Cerebellar nuclear complex (tissue), 1 donor: ENCODE measurements at places on chromosomes 16 and 17.

DNA sequence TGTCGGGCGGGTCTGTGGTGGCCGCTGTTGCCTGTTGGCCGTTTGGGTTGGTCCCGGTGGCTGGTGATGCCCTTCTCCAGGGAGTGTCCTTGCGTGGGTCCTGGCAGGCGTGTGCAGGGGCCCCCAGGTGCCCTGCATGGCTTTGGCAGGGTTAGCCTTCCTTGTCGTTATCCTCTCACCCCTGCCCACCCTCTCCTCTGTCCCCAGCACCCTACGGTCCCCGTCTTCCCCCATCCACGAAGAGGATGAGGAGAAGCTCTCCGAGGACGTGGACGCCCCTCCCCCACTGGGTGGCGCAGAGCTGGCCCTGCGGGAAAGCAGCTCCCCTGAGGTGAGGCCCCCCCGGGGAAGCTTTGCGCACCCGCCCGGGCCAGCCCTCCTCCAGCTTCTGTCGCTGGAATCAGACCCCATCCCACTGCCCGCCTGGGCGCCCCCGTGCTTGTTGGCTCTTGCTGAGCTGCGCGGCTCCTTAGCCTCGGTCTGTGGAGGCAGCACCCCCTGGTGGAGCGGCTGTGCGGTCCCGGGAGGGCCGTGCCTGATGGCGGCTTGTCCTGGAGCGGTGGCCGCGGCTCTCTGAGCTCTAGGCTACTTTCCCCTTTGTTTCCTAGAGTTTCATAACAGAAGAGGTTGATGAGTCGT, 10.6 kb upstream of the NUDT16L1 start:
- no peak for DNase-seq

DNA sequence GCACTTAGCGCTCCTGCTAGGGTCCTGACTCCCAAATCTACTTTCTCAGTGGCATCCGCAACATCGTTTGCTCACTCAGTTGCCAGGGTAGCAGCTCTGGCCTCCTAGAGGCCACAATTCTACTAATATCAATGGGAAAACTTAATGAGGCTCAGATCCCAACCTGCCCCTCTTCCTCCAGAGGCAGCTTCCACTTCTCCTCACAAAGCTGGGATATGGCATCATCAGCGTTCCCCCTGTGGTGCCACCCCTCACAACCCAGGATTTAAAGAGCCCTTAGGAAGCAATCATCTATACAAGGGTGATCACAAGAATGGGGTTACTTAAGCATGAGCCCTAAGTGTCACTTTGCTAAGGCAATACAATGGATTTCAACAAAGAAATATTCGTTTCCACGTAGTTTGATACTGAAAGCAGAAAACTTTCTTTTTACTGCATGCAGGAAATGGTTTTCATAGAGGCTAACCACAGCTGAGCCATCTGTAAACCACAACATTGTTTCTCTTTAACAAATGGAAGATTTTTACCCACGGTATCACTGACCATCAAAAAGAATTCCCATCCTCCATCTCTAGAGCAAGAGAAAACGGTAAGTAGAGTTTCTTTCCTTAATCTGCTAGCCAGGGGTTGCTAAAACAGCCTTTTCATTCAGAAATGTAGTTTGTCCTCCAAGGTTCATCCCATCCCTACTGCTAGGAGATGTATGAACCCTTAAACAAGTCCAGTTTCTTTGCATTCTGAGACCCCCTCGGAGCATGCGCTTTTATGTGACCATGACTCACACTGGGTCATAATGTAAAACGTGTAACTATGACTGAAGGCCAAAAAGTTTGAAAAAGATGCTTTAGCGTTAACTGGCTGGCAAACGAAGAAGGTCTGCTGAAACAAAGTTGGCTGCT, 68.3 kb upstream of the BCAR1 start:
- no peak for DNase-seq

- no peak for DNase-seq
Measured at GRCh38 chr17:82568997-82569393, 49.5 kb downstream of the FOXK2 start.

GRCh38 chr16:30893417-30893743, 497 bp downstream of the BCL7C start:
- DNase-seq = no peak

DNA sequence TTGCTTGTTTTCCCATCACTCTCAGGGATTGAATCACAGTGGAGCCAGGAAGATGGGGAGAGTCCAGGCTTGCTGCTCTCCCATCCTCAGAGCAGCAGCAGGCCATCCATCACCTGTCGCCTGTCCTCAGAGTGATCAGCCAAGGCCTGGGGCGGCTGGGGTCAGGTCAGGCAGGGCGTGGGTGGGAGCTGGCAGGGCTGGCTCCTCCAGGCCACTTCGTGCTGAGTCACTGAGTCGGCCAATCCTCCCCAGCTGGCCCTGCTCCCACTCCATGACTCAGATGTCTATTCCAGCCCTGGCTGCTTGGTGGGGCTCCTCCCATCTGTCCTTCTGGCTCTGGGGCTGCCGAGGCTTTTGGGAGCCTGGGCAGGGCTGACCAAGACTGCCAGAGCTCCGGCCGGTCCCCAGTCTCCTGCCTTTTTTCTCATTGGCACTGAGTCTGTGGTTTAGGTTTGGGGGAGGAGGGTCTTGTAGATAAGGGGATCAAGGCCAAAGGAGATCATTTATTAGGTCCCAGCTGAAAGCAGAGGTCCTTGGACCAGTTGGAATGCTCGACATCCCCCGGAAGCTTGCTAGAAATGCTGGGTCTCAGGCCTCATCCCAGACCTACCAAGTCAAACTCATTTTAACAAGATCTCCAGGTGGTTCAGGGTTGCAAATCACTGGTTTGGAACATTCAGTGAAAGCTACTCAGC, 72.7 kb downstream of the ABCC1 start:
- peak; percentile 79 for DNase-seq

DNA sequence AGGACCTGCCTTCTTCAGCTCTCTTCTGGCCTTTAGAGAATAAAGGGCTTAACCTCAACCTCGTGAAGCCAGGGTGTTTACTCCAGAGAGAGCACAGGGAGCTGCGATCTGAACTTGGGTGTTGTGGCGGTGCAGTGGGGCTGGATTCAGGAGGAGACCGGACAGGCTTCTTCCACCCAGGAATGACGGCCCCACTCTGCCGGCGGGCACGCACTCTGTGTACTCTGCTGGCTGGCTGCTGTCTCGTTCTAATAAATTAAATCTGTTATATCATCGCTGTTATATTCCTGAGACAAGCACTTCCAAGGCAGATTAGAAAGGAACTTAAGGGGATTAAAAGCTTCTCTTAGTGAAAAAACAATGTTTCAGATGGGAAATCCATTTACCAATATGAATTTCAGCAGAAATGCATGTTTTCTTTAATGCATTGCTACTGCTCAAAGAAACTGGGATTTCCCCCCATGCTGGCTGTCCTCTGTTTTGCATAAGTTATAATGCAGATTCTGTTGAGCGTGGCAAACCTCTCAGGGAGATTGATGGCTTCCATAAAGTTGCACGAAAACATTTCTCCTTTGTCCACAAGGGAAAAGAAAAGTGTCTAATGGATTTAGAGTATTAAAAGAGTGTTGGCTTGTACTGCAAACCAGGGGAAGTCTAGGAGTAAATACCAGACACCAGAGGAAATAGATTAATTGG, 168.6 kb upstream of the IRX3 start:
- no peak for DNase-seq

- DNase-seq = no peak
Measured at GRCh38 chr16:2866431-2866830, 8.5 kb upstream of the PRSS22 start.

DNA sequence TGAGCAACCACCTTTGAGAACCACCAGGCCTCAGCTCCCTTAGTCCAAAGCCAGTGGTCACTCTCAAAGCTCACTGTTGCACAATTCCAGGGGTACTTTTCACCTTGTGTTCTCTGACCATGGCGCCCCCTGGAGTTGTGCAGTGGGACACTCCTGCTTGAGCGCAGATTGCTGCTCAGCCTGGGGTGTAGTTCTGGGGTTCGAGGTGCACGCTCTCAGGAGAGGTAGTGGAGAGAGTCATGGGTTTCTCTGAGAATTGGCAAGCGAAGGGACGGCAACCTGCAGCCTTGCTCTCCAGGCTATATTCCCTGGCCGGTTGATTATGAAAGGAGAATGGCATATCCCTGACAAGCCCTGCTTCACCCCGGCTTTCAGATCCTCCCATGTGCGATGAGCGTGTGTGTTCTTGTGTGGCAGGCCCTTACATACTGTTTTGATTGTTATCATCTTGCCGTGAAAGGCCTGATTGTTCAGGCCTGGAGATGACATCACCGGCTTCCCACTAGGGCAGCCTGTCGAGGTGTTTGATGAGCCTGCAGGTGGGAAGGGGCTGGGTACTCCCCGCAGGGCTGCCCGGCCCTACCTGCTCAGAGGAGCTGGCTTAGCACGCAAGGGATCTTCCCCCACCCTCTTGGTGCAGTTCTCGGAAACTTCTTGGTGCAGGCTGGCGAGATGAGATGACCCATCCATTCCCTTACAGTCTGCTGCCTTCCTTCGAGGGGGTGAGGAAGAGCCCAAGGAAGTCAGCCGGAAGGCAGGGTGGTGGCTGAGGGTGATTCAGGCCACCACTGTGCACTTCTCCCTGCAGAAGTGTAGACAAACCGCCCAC, 431.2 kb downstream of the SLC39A11 start:
- DNase-seq = no peak

DNA sequence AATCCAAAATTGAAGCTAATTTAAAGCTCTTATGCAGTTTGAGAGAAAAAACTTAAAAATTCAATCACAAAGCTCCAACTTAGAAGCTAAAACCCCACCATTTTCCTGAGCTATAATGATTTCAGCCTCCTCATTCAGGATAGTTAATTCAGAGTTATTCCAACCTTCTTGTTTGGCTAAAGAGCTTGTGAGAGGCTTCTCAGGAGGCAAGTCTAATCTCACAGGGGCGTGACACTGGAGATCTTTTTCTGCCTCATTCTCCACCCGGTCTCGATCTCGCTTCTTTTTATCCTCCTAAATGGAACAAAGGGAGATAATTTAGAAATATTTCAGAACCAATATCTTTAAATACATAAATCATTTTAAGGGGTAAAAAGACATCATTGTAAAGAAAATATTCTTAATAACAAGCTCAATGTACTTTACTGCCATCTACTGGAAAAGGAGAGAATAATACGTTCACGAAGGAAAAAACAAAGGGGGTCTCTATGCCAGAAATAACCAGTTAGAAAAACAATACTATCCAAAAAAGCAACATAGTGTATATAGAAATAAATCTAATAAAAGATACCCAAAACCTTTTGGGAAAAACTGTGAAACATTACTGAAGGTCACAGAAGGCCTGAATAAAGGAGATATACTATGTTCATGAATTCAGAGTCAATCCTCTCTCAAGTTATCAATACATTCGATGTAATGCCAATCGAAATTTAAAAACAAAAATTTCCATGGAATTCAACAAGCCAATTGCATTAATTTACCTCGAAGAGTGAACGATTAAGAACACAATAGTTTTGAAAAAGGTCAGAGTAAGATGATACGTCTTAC, 13.9 kb downstream of the BRD7 start:
- no peak for DNase-seq
